ENCODE measurements at places on chromosomes 7 and 10. TPM values are rescaled to one million over a fixed set of nuclear protein-coding genes. Genes with fewer than 3 reads are reported as not detected.

Gene EPHA1
- total RNA-seq: not detected

Gene SPDYE6
- total RNA-seq: not detected

Gene FZD1
- 28.7 TPM for total RNA-seq

Gene EGR2
- 0.90 TPM for total RNA-seq

Gene SEMA3A
- 118 TPM for total RNA-seq
